Esophagus muscularis mucosa (tissue), 4 donors: ENCODE measurements at places on chromosomes 2 and 18. TPM values are rescaled to one million over a fixed set of nuclear protein-coding genes. Genes with fewer than 3 reads are reported as not detected.

DNA sequence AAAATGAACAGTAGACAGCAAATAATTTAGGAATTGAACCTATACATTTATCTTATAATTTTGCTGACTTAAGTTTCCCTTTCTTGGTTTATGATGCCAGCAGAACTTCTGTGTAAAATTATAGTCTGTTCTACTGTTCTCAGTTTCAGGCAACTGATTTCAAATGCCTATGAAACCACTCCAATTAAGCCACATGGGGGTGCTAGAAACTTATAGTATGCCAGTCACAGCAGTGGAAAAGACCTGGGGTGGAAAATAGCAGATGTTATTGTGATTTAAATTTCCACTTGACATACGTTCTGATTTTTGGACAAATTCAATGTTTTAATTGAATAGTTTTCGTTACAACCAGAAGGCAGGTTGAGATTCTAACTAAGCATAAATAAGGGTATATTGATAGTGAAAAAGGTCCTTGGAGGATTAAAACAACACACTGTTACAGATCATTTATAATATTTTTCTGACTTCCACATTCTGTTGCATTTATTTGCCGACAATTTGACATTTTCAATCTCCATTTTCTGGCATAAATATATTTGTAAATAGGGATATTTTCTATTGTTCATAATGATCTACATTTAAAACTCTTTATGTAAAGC lies 61.4 kb downstream of the CPS1 start:
- no peak for DNase-seq

- peak; percentile 96 for DNase-seq
These were observed 161.1 kb downstream of the ARL4C start for GRCh38 chr2:234335661-234336228.

C18orf32 gene
- total RNA-seq: 52.4 TPM

KIAA2012 gene
- total RNA-seq: not detected

REG3A gene
- total RNA-seq: not detected

DNA sequence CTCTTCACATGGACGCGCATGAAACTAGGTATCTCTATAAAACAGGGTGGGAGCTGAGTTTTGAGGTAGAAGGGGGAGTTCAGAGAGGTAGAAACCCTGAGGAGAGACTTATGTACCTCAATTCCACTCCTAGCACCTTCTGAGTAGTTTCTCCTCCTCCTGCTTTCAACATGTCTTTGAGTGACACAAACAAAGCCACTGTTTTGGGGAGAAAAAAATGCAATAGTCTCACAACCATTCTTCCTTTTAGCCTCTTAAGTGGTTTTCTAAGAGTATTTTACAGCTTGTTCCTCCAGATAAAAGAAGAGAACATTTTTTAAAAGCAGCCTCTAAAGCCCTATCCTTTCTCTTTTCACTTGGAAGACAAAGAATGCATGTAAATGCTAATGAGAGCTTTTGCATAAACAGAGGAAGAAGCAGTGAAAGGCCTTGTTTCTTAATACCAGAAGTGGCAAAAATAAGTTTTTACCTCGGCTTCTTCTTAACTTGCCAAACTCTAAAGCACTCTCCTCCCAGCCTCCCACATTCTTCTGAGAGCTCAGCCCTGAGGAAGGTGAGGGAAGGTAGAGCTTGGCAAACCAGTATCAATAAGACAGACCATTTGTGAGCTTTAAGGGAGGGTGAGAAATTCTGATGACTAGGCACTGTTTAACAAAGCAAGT lies 1304.4 kb upstream of the ACVR2A start:
- no peak for DNase-seq

- no peak for DNase-seq
These were observed at the start of gene LYPD6 for GRCh38 chr2:149330127-149331022. LYPD6 (plus strand) TSS chr2:149330587; CDS start chr2:149437709, 107,122 bp downstream.

- DNase-seq: no peak
These were observed 743 bp downstream of the XPO1 start for GRCh38 chr2:61537277-61537949.

PLCD4 gene
- 2.6 TPM for total RNA-seq

DNA sequence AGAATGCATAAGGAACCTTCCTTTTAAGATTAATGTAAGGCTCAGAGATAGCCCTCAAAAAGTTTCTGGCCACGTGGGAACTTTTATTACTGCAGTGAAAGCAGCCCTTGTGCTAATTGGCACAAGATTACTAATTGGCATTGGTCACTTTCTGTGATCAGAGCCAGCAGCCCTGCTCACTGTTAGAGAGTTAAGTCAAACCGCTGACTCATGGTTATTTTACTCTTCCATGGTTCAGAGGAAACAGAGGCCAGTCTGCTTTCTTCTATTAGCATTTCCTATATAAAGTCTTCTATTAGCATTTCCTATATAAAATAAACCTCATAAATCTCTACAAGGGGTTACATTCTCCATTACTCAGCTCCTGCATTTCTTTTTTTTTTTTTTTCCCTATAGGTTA lies 1.5 kb upstream of the SLC35G4 start:
- DNase-seq: no peak

- DNase-seq: no peak
These were observed 1.2 kb downstream of the CDK15 start for GRCh38 chr2:201807452-201807999.

DNA sequence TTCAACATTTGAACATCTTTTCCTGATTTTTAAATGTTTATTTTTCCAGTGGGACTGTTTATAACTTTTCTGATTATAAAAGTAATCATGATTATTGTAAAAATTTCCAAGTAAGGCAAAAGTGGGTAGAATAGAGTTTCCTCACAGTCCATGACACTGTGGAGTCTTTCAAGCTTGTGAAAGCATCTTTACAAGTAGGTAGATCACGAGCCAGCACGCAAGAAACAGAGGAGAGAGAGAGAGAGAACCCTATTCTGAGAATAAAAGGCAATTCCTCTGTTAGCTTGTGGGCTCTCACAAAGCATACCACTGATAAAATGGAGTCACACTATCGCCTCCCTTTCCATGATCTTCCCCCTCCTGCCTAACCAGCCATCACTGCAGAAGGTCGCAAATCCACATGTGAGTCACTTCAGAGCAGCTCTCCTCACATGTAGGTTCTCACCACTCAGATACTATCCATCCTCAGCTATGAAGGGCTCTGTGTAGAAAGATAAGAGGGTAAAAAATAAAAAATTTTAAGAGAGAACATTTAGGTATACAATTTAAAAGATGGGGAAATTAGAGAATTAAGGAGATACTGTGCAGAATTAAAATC lies 40.3 kb downstream of the AAK1 start:
- DNase-seq: peak; percentile 55

- DNase-seq: no peak
These were observed 158.7 kb downstream of the ZBTB7C start for GRCh38 chr18:48250362-48250907.

KCNG2 gene
- not detected for total RNA-seq

GRCh38 chr2:6352906-6353515 lies 512.7 kb downstream of the CMPK2 start:
- no peak for DNase-seq

- DNase-seq: no peak
These were observed 179.4 kb downstream of the LCLAT1 start for GRCh38 chr2:30626397-30626796.

POTEC gene
- not detected for total RNA-seq

- no peak for DNase-seq
These were observed 27.5 kb downstream of the CNRIP1 start for GRCh38 chr2:68292108-68292710.

DNA sequence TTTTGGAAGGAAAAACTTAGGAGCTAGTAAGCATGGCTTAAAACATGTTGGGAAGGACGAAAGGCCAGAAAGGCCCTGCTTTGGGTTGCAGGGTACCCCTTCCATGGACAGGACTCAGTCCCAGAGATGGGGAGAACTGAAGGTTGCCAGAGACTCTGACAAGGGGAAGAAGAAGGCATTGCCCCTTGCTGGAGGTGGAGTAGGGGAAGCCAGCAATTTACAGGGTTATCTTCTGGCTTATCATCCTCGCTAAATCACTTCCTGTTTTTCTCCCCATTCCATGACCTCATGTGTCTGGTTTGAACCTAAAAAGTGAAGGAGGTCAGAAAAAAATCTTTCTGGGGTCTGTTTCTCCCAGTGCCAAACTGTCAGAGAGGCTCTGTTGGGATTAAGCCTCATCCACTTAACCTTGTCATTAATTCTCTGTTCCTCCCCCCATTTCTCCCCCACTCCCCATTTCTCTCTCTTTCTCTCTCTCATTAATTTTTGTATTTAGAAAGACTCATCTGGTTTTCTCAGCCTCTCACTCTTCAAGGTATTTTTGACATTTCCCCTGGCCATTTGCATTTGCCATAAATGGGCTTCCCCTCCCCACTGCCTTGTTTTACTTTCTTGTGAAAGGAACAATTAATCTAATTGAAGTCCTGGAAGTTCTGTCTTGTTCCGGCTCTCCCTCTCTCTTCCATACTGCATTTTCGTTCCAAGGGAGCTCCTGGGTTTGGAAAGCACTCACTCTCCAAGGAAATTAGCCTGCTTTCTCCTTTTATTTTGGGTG lies 17.4 kb downstream of the NRP2 start:
- DNase-seq: no peak

- DNase-seq: no peak
These were observed 37.2 kb upstream of the SNED1 start for GRCh38 chr2:240960971-240961876.

- DNase-seq: no peak
These were observed 12.4 kb downstream of the YWHAQ start for GRCh38 chr2:9618410-9618809.

- DNase-seq: no peak
These were observed 4.7 kb downstream of the MYO5B start for GRCh38 chr18:50190236-50190635.

SPATA3 gene
- total RNA-seq: not detected

- no peak for DNase-seq
These were observed 108.4 kb downstream of the ALMS1 start for GRCh38 chr2:73494031-73494430.

ACVR1 gene
- total RNA-seq: 27.8 TPM

NETO1 gene
- 0.13 TPM for total RNA-seq

GRCh38 chr2:37911296-37911873 lies 13.7 kb upstream of the RMDN2 start:
- DNase-seq: no peak

DNA sequence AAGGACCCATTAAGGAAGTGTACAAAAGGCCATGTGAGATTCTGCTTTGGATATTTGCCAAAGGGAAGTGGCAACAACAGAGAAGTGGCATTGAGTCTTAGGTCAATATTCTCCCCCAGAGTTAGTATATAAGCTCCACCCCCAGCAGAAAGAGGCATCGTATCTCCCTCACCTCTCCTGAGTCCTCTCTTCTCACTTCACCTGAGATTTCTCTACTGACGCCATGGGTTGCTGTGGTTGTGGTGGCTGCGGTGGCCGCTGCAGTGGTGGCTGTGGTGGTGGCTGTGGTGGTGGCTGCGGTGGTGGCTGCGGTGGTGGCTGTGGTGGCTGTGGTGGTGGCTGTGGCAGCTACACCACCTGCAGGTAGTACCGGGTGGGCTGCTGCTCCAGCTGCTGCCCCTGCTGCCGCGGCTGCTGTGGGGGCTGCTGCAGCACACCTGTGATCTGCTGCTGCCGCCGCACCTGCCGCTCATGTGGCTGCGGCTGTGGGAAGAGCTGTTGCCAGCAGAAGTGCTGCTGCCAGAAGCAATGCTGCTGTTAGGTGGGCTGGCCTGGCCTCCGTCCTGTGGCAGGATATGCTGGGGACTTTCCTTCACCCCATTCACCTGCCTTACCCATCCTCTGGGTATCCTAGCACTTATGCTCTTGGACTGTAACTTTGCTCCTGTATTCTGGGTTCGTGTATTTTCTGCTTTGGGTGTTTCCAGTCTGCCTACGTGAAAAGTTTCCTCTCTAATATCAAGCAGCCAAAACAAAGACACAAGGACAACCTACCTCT lies 5.9 kb downstream of the SCYGR3 start:
- DNase-seq: peak; percentile 75

- DNase-seq: no peak
These were observed 124.9 kb downstream of the L3MBTL4 start for GRCh38 chr18:6289843-6290242.

GRCh38 chr2:5825686-5826085 lies 133.5 kb downstream of the SOX11 start:
- peak; percentile 62 for DNase-seq
